ENCODE measurements at places on chromosomes 16 and 17.

DNA sequence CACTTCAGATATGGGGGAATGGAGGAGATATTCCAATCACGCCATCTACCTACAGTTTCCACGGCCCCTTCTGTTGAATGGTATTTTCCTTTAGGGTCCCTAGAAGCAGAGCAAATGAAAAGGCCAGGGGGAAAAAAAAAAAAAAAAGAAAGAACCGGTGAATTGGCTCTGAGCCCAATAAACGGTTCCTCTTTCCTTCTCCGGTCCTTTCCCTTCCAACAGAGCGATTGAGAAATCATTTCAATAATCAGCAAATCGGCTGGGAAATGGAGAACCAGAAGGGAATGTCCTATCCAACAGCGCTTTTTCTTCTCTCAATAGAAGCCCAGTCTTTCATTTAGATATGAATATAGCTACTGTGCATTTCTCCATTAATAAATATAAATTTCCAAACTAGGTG, 26.8 kb upstream of the HOXB13 start:
- DNase-seq = no peak

DNA sequence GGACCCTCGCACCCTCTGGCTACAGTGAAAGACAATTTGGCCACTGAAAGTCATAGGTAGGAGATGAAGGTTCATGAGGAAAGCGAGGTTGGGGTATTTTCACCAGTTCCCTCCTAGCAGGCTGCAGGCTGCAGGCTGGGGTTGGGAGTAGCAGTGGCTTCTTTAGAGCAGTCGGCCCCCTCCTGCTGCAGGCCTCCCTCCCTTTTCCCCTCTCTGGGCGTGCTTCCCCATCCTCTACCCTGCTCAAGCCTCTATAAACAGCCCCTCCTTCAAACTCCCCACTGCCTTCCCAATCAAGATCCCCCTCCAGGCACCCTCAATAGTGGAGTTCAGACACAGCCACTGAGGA, 41.8 kb downstream of the GAS7 start:
- no peak for DNase-seq

DNA sequence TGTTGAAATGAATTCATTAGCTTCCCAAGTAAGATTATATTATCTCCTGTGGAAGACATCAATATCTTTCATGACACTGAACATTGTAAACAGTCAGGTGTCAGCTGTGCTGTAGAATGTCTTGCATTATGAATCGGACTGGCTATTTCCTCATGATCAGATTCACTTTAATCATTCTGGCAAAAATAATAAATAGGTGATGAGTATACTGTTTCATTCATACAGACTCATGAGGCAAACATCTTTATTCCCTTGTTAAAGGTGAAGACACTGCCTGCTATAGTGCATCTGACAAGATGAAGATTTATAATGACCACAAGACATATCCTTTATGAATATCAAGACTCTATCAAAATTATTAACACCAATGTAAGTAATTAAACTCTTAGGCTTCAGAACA, 51.3 kb upstream of the ARL6IP1 start:
- DNase-seq = no peak

DNA sequence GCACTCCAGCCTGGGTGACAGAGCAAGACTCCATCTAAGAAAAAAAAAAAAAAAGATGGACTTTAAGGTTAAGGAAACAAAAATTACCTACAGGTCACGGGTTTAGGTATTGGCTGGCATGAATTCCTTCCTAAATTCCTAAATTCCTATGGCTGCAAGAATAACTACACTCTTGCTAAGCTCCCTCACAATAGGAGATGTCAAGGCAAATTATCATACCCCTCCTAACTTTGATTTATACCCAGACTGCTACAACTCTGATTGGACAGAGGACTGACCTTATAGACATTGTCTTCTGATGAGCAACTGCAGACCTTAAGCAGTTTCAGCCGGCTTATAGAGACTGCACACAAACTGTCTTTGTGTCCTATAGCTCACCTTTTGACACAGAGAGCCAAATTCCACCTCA, 25.1 kb upstream of the TMC7 start:
- DNase-seq = no peak

GRCh38 chr16:24035127-24035842, 199.5 kb downstream of the PRKCB start:
- no peak for DNase-seq

Measured in activated CD8-positive, alpha-beta memory T cell treated with anti-CD3 and anti-CD28 coated beads for 48 hours (primary cell).